Stimulated activated CD8-positive, alpha-beta memory T cell treated with anti-CD3 and anti-CD28 coated beads, Interleukin-4, amount 100 ng/mL, for 1 hour (primary cell): ENCODE measurements at places on chromosomes 11 and 22.

DNA sequence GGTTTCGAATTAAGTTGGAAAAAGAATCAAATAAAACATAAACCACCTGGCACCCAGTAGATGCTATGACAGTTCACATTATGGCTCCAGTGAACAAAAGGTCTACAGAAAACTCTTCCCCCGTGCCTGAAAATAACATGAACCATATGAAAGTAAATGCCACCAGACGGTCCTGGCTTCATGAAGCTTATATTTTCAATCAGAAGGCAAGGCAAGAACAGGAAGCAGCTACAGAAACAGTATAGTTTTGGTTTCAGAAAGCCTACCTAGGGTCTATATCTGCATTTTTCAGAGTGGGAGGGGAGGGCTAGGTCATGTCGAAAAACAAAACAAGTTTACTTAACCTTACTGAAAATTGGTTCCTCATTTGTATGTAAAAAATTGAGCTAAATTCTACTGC is 9.8 kb downstream of the RAB30 start:
- DNase-seq, result no peak

GRCh38 chr11:130313383-130314183 is 1.1 kb downstream of the ZBTB44 start:
- DNase-seq, result no peak

- DNase-seq, result no peak
Measured at GRCh38 chr11:6604081-6604626, 580 bp downstream of the ILK start.

- no peak for DNase-seq
Measured at GRCh38 chr11:12543596-12544415, 130.4 kb upstream of the TEAD1 start.

- DNase-seq, result no peak
Measured at GRCh38 chr11:76561245-76561644, 109.3 kb downstream of the LRRC32 start.
